Activated CD4-positive, alpha-beta T cell treated with anti-CD3 and anti-CD28 coated beads for 24 hours (primary cell): ENCODE measurements at places on chromosomes 12 and 14.
A peak's percentile ranks its signal among the peaks of the same experiment; 100 is the strongest.

- DNase-seq, result no peak
Observed at GRCh38 chr12:3447318-3447717, 43.7 kb upstream of the PRMT8 start.

GRCh38 chr12:69366796-69367195, 7.3 kb downstream of the YEATS4 start:
- DNase-seq, result no peak

DNA sequence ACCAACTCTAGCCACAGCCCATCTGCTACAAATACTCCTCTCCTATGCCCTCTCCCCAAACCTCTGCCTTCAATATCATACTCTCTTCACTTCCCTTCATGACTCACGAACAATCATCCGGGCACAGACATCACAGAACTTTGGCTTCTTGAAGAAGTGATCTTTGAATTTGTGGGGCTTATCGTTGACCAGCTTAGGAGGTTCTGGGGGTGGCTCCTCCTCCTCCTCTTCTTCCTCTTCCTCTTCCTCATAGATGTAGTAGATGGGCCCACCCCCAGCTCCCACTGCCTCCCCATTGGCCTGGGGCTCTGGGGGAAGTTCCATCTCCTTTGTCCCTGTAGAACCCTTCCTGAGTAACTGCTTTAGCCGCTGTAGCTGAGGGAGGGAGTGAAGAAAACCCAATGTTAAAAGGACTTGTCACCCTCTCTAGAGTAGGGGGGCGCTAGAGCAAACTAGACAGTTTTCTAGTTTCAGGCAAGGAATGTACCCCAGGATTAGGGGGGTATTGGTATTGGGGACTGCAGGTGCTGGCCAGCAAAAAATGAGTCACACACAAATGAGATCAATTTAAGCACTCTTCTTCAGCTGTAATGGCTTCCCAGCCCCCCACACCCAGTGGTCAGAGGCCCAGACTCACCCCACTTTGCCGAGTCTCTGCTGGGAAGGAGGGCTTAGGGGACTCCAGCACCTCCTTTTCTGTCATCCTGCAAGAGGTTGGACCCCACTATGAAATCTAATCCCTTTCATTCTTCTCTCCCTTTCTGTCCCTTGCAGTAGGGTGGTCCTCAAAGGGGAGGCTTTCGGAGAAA, 1.8 kb downstream of the STAC3 start:
- no peak for DNase-seq

GRCh38 chr12:21697904-21698630, 40.4 kb upstream of the LDHB start:
- DNase-seq, result no peak

- DNase-seq, result no peak
Observed at GRCh38 chr14:39554576-39554975, 122.3 kb upstream of the FBXO33 start.

- DNase-seq, result no peak
Observed at GRCh38 chr12:81077329-81077685, 572 bp upstream of the ACSS3 start.

DNA sequence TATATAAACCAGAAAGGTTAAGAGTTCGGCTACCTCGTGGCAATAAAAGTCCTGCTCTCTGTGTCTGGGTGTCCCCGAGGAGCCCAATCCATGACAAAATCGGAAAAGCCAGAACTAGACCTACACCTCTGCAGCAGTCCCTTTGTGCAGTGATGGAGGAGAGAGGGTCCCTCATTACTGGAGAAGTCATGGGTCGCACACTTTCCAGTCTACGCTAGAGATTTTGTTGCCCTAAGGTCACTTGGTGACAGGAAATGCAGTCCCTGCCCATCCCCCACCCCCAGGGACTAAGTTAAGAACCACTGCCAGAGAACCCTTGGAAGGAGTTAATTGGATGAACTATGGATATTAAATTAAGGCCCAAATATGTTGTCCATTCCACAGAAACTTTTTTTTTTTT, 104.4 kb upstream of the ATF7IP start:
- no peak for DNase-seq

- DNase-seq, result no peak
Observed at GRCh38 chr14:68143341-68143841, 323.8 kb downstream of the RAD51B start.

- DNase-seq, result no peak
Observed at GRCh38 chr14:63508033-63508432, 35.1 kb downstream of the PPP2R5E start.

- DNase-seq, result no peak
Observed at GRCh38 chr14:21915826-21916225, 242.2 kb upstream of the OR4E1 start.

DNA sequence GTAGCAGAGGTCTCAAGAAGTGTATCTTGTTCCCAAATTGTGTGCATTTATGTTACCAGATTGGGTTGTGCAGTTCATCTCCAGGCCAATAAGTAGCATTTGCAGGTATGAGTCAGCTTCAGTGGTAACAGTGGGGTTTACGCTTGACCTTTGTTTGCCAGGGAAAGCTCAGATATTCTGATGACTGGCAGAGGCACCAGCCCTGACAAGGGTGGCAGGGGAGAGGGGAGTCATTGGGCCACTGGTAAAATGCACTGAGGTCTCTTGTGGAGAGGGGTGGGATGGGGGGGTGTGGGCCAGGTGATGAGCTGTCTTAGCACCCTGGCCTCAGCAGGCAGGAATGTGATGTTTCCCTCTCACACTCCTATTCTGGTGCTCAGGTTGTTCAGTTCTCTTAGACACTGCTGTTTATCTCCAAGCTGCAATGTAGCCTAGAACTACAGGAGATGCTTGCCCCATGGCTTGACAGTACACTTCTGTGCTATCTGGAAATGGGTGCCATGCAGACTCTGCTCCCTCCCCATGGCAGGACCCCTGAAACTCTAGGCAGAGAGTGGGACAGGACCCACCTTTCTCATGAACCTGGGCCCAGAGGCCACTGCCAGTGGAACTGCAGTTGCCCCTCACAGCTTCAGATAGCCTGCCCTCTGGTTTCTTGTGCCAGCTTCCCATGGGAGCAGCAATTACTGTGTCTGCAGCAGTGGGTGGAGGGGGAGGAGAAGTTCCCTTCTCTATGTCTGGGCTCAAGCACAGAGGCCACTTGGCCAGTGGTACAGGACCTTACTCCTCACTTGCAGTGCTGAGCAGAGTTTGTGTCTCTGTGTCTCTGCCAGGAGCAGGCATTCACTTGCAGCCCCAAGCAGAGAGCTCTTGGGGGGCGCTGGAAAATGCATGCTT, 31.9 kb downstream of the USP15 start:
- DNase-seq, result peak; percentile 1

- no peak for DNase-seq
Observed at GRCh38 chr14:95039993-95040348, 117.4 kb downstream of the DICER1 start.

DNA sequence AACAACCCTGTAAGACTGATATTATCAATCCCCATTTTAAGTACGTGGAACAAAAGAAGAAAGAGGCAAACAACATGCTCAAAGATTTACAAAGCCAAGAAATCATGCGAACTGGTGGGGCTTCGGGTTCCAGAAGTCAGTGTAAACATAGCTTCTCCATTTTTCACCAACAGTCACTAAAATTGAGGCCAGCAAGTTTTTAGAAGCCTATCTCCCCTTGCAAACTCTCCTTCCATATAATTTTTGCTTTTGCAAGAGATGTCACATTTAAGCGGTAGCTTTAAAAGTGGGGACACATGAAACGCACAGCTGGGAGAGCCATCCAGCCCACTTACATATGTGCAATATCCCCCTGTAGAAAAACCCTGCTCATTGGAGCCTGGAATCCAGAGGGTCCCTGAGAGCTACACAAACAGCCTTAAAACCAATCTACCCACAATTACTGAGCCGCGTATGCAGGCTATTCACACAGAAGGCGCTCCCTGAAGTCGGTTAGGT, 797 bp downstream of the SLC11A2 start:
- no peak for DNase-seq

DNA sequence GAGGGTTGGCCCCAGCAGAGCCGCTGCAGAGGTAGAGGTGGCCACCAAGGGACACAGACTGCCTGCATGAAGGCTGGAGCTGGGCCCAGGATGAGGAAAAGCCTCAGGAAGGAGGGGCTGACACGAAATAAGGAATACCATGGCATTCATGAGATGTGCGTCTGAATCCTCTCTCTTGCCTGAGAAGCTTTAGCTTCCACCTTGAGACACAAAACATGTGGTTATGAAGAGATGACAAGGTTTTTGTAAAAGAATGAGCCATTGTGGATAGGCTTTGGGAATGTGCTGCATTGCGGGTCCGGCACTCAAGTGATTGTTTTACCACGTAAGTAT, 82.7 kb downstream of the DAD1 start:
- no peak for DNase-seq

DNA sequence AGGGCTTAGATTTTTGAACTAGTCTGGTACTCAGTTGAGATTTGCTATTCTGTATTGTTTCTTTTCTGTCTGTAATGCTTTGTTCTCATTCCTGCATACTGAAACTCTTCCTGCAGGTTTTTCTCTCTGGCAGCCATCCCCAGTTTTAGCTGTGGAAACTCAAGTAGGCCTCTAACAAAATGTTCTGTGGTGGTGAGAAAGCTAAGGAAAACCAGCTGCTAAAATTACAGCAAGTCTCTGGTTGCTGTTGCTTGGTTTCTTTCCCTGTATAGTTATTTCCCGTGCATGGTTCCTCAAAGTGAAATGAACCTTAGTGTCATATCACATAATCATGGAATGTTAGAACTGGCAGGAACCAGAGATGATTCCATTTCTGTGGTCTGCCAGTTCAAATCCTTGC, 442.5 kb downstream of the NRXN3 start:
- no peak for DNase-seq

- no peak for DNase-seq
Observed at GRCh38 chr12:112270673-112271072, 111.6 kb downstream of the HECTD4 start.

- no peak for DNase-seq
Observed at GRCh38 chr14:57732463-57733285, 133.2 kb downstream of the SLC35F4 start.

- no peak for DNase-seq
Observed at GRCh38 chr12:90250042-90250441, 541.4 kb upstream of the ATP2B1 start.

DNA sequence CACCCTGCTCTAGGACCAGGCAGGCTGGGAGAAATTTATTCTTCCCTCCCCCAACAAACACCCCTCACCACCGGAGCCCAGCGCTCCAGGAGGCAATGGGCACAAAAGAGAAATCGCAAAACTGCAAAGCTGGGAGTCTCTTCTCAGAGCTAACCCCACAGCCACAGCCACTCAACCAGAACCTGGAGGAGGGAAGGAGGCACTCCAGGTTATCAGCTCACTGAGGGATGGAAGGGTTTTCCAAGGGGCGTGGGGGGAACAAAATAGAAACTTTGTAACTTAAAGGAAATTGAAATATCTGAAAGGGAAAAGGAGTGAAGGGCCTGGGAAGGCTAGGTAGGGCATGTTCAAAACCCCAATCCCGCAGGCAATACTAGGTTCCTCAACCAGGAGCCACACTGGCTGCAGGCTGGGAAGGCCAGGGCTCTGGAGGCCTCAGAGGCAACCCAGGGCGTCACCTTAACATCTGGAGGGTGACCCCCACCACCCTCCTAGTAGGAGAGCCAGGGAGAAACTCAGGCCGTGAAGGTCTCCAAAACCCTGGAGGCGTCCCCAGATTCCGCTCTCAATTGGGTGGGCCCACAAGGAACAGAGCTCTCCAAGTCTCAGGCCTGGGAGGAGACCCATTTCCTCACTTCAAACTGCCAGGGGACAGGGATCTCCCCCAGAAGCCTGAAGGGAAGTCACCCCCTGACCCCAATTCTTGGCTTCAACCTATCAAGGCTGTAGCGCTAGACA, 3.2 kb downstream of the KDM2B start:
- no peak for DNase-seq

GRCh38 chr12:122309564-122310121, 43.3 kb upstream of the VPS33A start:
- no peak for DNase-seq

DNA sequence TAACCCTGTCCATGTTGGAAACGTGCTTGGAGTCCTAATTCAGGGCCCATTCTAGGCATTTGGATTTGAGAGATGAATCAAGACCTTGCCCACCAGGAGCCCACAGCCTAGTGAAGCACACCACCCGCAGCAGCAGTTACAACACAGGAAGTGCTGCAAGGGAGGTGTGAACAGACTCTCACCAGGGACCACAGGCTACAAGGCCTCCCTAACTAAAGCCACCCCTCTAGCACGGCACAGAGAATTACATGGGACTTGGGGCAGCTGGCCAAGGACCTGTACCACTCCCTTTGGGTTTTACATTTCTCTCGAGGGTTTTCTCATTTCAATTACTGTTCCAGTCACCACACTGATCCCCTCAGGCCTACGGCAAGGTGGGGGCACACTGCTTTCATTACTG, 49.5 kb upstream of the FOXN3 start:
- no peak for DNase-seq

GRCh38 chr12:7127916-7128626, 618 bp downstream of the RBP5 start:
- no peak for DNase-seq
